ENCODE measurements at places on chromosomes 13 and 19.

DNA sequence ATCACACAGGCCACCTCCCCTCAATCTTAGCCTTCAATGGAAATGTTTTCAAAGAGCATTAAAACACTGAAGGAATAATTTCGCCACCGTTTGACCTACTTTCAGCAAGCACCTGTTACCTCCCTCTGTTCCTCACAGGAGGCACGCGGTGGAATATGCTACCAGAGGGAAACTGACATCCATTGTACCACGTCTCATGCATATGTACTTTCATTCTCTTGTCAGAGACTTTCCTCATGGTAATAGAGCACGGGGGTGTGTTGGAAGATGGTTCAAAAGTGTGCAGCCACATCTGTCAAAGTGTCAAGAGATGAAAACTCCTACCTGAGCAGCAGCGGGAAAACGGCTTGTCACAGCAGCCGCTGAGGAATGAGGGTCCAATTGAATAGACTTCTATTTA is 143.4 kb downstream of the NALCN start:
- DNase-seq = no peak

GRCh38 chr19:3238066-3238561 is 13.7 kb downstream of the CELF5 start:
- DNase-seq = no peak

DNA sequence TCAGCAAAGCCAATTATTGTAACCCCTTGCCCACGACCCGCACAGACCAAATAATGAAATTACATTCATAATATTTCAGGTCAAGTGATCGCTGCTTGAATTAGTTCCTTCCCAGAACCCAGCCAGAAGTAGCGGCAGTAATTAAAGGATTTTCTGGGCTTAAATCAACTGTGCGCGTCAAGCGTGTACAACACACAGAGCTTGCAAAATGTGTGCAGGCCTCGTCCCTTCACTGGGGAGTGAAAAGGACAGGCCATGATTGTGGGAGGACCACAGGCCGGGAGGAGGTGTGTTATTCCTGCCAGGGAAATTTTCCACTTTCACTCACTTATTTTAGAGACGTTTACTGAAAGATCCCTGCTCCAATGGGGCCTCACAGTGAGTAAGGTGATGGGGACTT is 84.9 kb downstream of the CHST8 start:
- no peak for DNase-seq

GRCh38 chr13:107242138-107242537 is 674.2 kb upstream of the ARGLU1 start:
- DNase-seq = no peak

DNA sequence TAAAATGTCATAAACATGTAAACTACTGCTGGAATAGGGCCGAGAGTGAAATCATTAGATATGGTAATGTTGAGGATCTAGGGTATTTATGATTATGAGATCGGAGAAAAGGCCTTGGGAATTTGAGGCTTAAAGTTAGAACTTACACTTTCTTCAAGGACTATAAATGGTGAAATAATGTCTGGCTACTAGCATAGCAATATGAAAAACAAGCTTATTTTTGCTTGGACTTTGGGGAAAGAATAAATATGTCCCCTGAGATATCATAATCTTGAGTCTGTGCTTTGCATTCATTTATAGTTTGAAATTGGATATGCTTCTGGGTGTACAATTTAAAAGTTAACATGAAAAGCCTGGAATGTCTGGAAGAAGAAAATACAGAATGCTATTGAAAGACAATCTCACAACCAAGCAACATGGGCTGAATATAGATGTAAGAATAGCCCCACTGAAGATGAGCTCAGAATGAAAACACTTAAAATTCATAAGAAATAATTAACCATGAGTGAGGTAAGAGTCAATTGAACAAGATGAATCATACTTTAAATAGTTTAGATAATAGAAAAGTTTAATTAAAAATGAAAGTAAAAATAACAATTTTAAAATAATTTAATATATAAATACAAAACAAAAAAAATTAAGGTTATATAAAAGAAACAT is 1555.4 kb upstream of the MIR17HG start:
- no peak for DNase-seq

DNA sequence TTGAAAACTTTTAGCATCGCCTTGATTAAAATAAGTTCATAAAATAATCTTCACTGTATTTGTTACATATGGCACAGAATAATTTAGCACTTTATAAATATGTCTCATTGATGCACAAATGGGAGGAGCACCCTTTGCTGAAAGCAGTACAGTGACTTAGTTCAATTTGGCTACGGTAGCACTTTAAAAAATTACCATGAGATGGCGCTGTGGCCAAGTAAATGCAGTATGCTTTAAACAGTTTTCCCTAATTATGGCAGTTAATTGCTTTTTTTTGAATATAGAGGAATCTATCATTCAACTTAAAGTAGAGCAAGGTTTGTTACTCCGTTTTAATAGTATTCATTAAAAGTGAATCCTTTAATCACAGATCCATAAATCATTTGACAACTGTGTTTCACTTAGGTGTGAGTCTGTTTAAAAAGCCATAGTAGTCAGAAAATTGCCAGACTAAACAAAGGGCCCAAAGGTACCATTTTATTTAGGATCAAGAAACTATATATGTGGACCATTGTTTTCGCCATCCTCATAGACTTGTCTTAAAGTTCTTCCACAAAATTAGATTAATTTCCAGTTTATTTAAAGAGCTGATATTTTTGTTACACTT is 34.7 kb upstream of the ESD start:
- DNase-seq = peak; percentile 68

GRCh38 chr13:24233351-24233901 is 72.9 kb downstream of the SPATA13 start:
- peak; percentile 63 for DNase-seq

GRCh38 chr19:28446511-28446910 is 766.4 kb downstream of the UQCRFS1 start:
- DNase-seq = no peak

GRCh38 chr19:3041327-3041726 is 12.2 kb upstream of the TLE2 start:
- DNase-seq = no peak

All from mesenchymal stem cell (in vitro differentiated cells and primary cell).